Vagina (tissue), 2 donors: ENCODE measurements at places on chromosomes 2 and 18. TPM values are rescaled to one million over a fixed set of nuclear protein-coding genes. Genes with fewer than 3 reads are reported as not detected.

Gene DPP4
- 15.5 TPM for total RNA-seq

Gene GPR45
- total RNA-seq = not detected

Gene REL
- 29.0 TPM for total RNA-seq

DNA sequence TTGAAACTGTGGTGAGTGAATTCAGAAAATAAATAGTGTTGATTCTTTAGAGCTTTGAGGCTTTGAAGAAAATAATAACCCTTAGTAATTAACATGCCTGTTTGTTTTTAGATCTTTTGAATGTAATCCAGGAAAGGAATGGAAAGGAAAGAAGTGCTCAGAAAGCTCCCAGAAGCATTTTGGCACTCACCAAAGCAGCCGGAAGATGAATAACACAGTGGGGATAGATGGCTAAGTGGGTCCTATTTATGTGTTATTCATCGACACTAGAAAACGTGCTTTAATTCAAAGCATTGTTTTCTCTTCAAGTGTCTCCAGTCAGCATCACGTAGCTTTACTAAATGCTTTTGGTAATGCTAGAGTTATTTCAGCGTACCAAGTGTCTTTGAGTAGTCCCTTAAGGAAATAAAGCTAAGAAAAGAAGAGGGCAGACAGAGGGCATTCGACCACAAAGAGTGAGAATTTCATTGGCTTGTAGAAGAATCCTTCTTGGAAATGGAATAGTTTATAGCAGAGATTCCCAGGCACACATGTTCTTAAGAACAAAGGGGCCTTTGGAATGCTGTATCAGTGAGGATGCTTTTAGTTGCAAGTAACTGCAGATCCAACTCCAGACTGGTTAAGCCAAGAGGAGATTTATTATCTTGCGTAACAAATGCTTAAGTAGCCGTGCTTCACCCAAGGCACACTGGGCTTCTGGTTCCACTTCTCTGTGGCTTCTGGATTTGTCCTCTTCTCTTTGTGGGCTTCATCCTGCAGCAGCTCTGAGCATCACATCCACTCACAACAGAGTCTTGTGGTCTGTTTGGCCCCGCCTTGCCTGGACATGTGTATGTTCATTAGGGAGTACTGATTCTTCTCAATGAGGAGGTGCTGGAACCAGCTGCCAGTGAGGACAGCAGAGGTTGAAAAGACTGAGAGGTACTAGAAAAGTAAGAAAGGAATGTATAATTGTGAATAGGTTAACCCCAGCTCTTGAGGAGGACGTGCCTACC is 63.6 kb upstream of the LTBP1 start:
- no peak for DNase-seq

- no peak for DNase-seq
Observed at GRCh38 chr2:150370561-150370960, 116.9 kb downstream of the RND3 start.

GRCh38 chr18:54263904-54264336 is 5.4 kb upstream of the POLI start:
- no peak for DNase-seq

DNA sequence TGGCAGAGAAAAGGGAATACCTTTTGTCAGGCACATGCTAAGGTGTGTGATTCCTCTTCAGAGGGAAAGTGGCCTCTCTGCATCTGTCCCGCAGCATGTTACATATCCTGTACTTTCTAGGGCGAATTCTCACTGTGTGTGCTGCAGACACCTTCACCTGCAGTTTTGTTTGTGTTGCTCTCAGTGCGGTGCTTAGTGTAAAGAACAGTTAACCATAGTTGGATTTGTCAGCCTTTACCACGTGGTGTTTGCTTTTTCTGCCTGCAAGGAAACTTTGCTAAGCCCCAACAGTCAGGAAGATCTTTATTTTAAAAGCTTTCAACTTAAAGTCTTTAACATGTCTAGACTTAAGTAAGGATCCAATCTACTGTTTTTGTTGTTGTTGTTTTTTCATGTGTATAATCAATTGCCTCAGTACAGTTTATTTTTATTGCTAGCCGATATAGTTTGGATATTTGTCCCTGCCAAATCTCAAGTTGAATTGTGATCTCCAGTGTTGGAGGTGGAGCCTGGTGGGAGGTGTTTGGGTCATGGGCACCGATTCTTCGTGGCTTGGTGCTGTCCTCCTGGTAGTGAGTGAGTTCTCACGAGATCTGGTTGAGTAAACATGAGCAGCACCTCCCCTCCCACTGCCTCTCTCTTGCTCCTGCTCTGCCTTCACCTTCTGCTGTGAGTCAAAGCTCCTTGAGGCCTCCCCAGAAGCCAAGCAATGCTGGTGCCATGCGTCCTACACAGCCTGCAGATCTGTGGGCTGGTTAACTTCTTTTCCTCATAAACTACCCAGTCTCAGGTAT is 90.6 kb downstream of the SNTG2 start:
- DNase-seq = no peak

DNA sequence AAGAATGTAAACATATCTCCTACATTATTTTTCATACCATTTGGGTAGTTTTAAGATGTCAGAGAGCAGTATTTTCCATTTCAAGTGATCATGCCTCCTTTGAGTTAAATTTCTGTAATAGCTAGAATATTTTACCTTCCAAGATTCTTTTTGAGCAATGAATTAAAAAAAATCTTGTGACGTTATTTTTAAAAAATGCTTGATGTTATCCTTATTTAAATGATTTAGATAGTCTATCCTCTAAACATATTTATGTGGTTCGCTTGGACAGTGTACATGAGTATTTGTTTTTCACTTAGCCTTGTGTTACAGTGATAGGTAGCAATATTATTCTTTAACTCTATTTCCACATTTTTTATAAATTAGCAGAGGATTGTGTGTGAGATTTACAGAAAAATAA is 639.2 kb upstream of the CDH2 start:
- DNase-seq = no peak

DNA sequence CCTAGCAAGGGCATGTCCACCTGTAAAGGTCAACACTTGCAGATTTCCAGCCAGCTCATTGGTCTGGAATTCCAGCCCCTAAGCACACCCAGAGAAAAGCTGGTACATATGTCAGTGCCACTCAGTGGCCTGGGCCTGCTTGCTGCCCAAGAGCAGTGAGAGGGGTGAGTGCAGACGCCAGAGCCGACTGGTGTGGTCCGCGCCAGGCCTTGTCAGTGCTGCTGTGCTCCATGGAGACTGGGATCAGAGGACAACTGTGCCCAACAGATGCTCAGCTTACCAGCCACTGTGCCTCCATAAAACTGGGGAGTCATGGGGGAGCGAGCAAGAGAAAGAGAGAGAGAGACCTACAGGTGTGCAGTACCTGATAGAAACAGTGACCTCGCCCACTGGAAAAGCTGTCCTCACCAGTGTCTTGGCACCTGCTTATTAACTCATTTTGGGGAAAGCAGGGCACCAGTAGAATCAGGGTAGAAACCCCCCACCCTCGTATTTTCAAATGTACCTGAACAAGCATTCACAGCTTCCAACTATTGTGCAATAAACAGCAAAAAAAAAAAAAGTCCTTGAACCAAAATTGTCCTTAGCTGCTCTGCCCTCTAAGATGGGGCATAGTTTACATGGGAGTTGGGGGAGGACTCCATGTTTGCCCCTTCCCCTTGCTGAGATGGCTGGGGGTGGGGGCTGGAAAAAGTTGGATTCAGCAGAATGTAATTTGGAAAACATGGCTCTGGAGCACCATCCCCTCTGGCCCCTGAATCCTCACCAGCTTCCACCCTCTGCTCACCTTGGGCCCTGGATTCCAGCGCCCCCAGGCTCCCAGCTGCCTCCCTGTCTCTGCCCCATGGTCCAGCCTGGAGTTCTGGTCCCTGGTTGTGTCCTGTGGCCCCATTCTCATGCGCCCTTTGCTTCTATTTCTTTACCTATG is 1.4 kb upstream of the SP140L start:
- DNase-seq = no peak

GRCh38 chr18:34998661-34999060 is 42.6 kb upstream of the MAPRE2 start:
- DNase-seq = no peak

DNA sequence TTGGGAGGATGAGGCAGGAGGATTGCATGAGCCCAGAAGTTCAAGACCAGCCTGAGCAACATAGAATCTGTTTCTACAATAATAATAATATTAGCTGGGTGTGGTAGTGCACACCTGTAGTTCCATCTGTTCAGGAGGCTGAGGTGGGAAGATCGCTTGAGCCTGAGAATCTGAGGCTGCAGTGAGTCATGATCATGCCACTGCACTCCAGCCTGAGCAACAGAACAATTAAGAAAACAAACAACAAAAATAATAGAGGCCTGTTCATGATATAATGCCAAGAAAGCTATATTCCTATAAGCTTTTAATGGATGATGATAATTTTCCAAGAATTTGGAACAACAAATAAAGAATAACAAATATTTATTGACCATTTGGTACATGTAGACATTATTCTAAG is 6.9 kb upstream of the CCBE1 start:
- no peak for DNase-seq

GRCh38 chr18:22093731-22094357 is 75.5 kb upstream of the GATA6 start:
- no peak for DNase-seq

- DNase-seq = peak; percentile 93
Observed at GRCh38 chr2:236871500-236872001, 214.1 kb upstream of the COPS8 start.

GRCh38 chr2:145724311-145724898 is 1204.5 kb upstream of the ZEB2 start:
- no peak for DNase-seq
